Activated T-cell treated with anti-CD3 and anti-CD28 coated beads for 48 hours (primary cell): ENCODE measurements at places on chromosomes 2 and 18.

DNA sequence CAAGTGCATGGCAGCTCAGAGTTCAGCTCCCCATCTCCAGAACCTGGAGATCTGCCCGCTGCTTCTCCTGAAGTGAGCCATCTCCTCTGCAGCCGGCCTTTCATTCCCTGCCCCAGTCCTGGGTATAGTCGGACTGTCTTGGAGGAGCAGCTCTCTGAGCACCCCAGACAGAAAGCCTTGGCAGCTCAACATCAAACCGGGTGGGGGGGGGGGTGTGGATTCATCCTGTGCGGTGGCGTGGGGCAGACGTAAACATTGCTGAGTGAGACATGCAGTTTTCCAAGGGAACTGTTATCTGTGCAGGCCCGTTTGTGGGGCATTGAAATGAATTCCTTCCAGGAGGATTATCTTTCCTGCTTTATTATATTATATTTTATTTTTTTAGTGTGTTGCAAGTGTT is 125.9 kb upstream of the MYCN start:
- no peak for DNase-seq

- no peak for DNase-seq
Observed at GRCh38 chr18:69161383-69162028, 239.2 kb upstream of the DOK6 start.

GRCh38 chr2:28995765-28996750 is 15.0 kb downstream of the TOGARAM2 start:
- no peak for DNase-seq

DNA sequence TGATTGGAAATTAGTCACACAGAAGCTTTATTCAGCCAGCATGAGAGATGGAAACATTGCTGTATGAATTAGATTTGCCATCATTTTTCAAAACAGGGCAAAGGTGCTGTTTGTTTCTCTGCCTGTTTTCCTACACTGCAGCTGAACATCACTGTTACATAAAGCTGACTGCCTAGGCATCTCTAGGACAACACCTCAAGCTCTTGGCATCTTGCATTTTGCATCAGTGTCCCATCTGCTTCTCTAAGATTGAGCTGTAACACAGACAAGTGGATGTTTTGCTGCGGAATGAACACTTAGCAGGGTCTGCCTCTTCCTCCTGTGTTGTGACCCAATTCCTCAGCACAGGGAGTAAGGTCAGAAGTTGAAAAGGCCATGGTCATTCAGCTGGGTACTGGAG is 4.9 kb downstream of the CCT7 start:
- no peak for DNase-seq

DNA sequence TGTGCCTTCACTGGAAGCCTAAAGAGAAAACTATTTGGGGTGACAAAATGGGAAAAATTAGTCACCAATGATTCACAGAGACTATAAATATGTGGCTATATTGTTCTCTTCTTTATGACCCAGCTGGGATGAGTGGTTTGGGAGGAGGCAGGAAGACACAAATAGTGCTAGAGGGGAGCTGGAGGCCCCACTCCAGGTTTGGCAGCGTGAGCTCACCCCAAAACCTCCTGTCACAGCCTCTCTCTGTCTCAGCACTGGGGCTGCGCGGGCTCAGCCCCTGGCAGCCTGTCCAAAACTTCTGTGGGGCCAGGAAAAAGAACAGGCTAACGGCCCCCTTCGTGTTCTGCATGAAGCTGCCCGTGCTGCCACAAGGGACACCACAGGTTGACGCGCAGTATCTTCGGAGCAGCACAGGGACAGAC is 73.2 kb upstream of the LCLAT1 start:
- no peak for DNase-seq

DNA sequence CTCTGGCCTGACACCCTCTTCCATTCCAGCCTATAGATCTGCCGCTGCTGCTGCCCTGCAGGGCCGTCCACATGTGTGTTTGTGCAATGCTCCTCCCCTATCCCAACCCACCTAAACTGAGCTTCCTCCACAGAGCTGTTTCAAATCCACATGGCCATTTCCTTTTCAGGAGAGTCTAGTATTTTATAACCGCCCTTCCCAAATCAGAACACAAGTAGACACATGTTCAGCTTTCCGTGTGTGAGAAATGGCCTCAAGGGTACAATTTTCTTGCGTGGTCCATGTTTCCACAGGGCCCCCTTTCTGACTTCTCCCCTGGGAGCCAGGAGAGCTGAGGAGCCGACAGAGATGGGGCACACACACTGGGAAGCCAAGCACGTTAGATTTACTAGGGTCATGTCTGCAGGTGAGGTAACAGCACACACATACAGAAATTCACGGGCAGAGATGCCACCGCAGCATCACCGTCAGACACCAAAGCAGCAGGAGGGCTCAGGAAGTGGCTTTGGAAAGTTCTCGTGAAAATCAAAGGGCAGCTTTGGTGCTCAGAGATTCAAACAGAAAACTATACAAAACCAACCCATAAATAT is 102.9 kb upstream of the TGFA start:
- DNase-seq: no peak

- DNase-seq: no peak
Observed at GRCh38 chr2:235230821-235231601, 262.8 kb upstream of the AGAP1 start.

- no peak for DNase-seq
Observed at GRCh38 chr2:111640480-111640879, 243.5 kb downstream of the ANAPC1 start.

DNA sequence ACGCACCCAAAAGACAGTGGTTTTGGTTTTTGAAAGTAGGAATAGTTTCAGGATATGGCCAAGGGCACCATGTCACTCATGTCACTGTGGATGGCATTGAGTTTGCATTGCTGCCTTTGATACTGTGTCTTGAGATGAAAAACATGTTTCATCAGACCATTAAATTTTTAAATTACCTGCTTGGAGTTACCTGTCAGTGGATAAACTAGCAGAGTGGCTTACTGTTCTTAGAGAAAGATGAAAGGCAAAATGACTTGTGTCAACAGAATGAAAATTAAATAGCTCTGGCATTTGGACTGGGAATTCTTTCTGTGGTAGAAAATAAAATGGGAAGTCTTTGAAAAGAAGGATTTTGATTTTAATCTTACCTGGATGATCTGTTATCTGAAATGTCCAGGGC is 386 bp downstream of the ICOS start:
- DNase-seq: no peak

DNA sequence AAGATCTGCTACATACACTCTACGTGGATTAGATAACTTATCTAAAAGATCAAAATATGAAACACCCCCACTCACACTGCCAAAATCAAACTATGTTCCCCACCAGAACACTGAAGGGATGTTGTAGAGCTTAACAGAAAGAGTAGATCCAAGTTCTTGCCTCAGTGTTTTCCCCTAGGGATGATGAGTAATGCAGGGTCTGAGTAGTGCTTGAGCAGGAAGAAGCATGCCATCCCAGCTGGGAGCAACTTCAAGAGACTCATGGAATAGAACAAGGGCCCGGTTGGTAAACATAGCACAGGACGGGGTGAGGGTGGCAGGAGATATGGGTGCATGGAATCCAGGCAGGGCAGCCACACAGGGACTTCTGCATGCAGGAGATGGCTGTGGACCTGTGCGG is 74.3 kb downstream of the SNTG2 start:
- no peak for DNase-seq

- DNase-seq: no peak
Observed at GRCh38 chr2:180520206-180520605, 460.2 kb upstream of the UBE2E3 start.

- peak; percentile 66 for DNase-seq
Observed at GRCh38 chr18:657311-658000, at the start of gene TYMS. TSS of gene TYMS (plus strand) at chr18:657653. CDS start at chr18:657743, 90 bp downstream.

DNA sequence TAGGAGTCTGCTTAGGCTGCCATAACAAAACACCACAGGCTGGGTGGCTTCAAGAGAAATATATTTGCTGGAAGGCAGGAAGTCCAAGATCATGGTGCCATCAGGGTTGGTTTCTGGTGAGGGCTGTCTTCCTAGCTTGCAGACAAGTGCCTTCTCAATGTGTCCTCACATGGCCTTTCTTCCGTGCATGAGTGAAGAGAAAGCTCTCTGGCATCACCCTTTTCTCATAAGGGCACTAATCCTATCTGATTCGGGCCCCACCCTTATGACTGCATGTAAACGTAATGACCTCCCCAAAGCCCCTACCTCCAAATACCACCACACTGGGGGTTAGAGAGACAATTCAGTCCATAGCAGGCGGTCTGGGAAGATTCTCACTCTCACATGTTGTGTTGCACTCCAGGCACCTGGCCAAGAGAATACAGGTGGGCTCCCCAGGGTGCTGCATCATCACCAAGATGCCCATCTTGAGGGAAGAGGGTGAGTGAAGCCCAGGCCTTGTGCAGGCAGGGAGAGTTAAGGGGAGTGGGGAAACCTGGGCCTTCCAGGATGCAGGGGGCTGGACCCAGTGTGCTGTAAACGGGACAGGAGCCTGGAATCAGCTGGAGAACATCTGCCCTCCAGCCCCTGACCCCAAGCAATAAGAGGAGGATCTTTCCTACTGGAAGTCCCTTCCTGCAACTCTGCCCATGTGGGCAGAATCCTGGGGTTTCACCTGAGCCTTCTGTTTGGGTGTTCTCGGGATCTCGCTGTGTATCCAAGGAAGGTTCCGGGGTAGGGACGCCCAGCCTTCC is 10.2 kb downstream of the CATIP start:
- no peak for DNase-seq

- no peak for DNase-seq
Observed at GRCh38 chr18:63472380-63472779, 4.4 kb upstream of the SERPINB5 start.

DNA sequence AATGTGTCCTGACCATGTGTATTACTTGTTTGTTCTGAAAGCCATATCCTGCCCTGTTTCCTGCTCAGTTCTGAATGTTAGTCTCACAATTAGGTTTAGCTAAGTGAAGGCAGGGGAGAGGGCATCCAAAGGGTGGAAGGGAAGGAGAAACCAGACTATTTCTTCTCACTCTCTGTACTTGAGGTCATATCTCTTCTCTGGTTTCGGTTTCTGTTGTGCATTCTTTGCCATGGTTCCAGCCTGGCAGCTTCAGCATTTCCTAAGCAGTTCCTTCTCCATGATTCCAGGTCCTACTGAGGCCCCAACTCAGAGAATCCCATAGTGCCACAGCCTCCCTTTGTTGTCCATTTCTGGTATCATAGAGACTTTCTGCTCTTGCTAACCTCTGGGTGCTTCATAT is 40.3 kb upstream of the HNMT start:
- DNase-seq: no peak

DNA sequence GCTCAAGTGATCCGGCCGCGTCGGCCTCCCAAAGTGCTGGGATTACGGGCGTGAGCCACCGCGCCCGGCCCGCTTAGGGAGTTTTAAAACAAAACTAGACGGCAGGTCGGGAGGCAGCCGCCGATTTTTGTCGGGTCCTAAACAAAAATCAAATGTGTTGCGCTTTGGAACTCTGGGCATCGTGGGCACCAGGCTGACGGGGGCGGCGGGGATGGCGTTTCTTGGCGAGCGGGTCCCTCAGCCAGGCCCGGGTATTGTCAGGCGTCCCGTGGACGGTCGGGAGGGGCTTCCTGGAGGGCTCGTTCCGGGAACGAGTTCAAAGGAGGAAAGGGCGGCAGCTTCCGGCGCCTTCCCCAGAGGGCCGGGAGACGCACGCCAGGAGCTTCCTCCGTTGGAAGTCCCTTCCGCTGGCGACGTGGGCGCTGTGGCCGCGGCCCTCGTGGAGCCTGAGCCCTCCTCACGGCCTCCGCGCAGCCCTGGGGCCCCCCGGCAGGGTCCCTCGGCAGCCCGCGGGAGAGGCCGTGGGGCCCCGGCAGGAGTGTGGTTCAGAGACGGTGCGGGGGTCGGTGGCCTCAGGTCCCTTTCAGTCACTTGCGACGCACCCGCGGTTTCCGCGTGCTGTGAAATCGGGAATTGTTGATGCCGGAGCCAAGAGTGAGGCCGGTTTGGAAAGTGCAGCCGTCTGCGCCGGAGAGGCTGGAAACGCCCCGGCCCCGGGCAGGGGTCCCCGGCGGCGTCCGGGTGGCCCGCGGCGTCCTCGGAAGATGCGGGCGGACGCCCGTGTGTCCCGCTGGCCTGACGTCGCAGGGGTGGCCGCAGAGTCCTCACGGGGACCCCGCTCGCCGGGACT is 59.3 kb downstream of the EMILIN2 start:
- peak; percentile 49 for DNase-seq

GRCh38 chr2:151111599-151112278 is 149.9 kb downstream of the RBM43 start:
- DNase-seq: no peak

GRCh38 chr2:207252979-207253645 is 87.4 kb upstream of the KLF7 start:
- no peak for DNase-seq
